ENCODE measurements at places on chromosomes 1 and 21.

DNA sequence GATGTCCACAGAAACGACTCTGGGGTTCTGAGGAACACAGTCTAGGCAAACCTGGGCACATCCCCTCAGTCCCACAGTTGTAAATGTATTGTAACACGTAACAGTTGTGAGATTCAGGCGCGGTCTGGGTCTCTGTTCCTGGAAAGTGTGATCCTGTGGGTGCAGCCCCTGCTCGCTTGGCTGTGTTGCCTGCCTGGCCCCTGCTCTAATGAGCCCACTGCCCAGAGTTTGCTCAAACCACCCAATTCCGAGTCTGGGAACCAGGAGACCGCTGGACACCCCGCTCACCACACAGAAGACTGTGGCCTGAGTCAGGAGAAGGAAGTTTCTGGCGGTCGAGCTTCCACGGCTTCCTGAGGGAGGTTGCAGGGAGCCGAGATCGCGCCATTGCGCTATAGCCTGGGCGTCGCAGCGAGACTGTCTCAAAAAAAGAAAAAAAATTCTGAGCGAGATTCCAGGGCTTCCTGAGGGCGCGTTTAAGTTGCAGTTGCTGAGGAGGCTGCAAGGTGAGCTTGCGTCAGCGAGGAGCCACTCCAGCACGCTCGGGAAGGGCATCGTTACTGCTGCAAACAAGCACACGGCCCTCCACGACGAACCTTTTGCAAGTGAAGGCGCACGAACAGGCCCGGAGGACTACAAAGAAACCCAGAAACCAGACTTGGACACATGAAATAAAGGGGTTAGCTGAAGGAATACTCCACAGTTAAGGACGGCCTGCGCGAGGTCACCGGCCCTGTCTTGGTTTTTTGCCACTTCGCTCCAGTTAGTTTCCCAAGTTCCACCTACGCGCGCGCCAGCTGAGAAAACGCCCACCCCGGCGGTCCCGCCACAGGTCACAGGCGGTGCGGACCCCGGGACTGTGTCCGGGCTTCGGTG, 1.1 kb downstream of the C21orf58 start:
- DNase-seq = peak; percentile 48

GRCh38 chr1:9149837-9150581, 21.1 kb upstream of the GPR157 start:
- DNase-seq = no peak

DNA sequence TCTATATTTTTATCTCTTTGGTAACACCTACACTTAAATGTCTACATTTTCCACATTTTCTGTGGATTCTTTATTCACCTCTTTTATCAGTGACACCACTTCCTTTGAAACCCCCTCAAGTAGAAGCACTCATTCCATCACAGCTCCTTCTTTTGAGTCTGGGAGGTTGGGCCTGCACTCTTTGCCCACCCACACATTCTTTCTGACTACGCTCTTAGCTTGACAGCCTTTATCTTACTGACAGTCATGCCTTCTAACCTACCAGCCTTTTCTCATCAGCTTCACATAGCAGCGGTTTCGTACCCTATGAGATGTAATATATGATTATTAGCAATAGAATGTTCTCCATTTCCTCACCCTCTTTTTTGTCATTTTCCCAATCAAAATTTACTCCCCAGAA, 151.9 kb downstream of the TNFSF18 start:
- DNase-seq = no peak

DNA sequence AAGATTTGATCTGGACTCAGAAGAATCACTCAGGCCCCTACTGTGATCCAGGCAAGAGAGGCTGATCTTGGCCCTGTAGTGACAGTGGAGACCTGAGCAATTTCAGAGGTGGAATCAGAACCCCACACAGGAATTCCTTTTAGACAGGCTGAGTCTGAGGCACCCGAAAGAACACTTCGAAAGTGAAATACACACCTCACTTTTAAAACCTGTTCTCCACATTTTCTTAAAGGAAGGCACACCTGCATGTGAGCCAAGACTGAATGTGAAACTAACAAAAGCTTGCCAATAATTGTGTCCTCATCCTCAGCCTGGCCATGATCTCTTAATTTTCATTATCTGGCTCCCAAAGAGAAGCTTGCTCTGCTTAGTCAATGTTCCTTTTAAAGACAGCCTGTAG, 32.2 kb downstream of the SIPA1L2 start:
- no peak for DNase-seq

- no peak for DNase-seq
These were observed 113.4 kb upstream of the HOOK1 start for GRCh38 chr1:59701376-59701775.

DNA sequence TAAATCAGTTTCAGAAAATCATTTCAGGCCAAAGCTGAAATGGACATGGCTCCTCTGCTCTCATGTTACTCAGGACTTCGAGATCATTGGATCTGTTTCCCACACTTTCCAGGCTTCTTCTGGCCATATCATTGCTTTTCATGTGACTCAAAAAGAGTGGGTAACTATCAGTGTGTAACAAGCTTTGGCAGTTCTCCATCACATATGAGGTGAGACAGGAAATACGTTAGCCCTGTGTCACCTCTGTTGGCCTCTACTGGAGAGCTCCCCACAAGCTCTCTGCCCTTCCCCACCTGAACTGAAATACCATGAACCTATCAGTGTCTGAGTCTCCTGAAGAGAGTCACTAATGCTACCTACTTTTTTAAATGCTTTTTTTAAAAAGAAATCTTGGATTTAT, 128.2 kb downstream of the LBR start:
- no peak for DNase-seq

GRCh38 chr1:47792779-47793178, 204.4 kb downstream of the TRABD2B start:
- no peak for DNase-seq

GRCh38 chr1:59640851-59641250, 173.9 kb upstream of the HOOK1 start:
- no peak for DNase-seq

DNA sequence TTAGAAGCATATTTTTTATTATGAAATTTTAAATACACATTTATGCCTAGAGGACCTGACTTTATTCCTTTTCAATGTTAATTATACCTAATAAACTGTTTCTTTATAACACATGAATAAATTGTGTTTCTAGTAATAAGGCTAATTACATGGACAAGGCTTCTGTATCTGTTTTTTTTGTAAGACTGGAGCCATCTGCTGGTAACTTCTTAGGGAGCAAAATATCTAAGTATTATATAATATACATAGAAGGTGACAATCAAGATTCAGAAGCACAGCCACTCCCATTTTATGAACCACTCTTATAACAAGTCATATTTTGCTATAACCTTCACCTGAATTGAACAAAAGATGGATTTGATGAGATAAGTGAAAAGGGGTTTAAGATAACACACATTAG, 84.2 kb downstream of the LBR start:
- no peak for DNase-seq

- no peak for DNase-seq
These were observed 168.6 kb downstream of the IER5 start for GRCh38 chr1:181257117-181257516.

GRCh38 chr1:245060684-245061374, 94.0 kb upstream of the KIF26B start:
- DNase-seq = no peak

DNA sequence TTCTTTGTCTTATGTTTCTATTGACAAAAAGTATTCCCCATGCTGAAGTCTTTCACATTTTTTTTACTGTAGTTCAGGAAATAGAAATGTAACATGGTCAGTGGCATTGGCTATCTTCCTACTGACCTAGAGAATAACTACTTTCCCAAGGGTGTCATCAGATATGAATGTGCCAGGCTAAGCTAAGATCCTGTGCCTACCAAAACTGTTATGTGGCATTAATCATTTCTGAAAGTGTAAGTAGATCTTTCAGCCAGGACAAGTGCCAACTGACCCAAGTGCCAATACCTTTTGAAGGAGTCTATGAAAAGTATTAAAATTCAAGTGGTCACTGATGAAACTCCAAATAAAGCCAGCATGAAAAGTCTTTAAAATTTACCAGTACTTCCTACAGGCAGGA, 165.3 kb downstream of the TNFSF18 start:
- DNase-seq = no peak

GRCh38 chr1:228114827-228115226, 5.7 kb upstream of the MRPL55 start:
- no peak for DNase-seq

DNA sequence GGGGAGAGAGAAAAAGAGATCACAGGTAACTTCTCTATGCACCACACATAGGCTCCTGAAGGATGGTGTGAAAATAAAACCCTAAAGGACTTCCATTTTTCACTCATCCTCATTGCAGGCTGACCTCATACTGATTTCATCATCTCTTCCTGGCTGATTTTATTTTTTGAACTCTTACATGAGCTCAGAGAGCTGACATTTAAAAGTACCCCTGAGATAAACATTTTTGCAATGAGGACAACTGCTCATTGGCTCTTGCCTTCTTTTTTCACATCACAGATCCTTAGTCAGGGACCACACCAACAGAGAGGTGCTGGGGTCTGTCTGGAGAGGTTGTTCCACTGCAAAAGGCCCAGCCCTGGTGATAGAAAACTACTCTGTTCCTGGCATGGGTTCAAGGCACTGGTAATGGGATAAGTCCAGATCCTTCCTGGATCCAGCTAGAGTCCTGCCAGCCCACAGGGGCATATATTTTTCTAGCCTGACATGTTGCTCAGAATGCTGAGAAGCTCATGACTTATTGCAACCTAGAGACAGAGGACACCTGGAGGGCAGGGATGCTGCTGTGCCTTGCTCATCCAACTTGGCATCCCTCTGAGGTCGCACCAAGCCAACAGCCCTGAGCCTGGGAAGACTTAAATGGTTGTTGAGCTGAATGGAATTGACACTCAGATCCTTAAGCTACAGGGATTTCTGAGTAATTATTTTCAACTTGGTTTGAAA, 360.0 kb downstream of the HHAT start:
- DNase-seq = no peak

All from right forelimb (tissue), 1 donor.